Neural progenitor cell (in vitro differentiated cells): ENCODE measurements at places on chromosomes 13 and 19. TPM values are rescaled to one million over a fixed set of nuclear protein-coding genes. Genes with fewer than 3 reads are reported as not detected.

RGL3 gene
- total RNA-seq = 0.49 and 4.7 TPM in 2 replicates

C2CD4C gene
- 2.3 and 18.6 TPM in 2 replicates for total RNA-seq

ZNF30 gene
- 7.6 and 10.3 TPM in 2 replicates for total RNA-seq

RASAL3 gene
- not detected in 2 replicates for total RNA-seq

RPL13A gene
- 2,053 and 3,348 TPM in 2 replicates for total RNA-seq

IGFL2 gene
- total RNA-seq = not detected in 2 replicates

UQCR11 gene
- 37.4 and 51.4 TPM in 2 replicates for total RNA-seq

NBEA gene
- total RNA-seq = 23.5 and 31.0 TPM in 2 replicates

LRRC4B gene
- total RNA-seq = 12.0 and 54.6 TPM in 2 replicates

CAPS gene
- 2.2 and 12.4 TPM in 2 replicates for total RNA-seq

EEF1AKMT1 gene
- 12.3 and 13.3 TPM in 2 replicates for total RNA-seq

SHANK1 gene
- total RNA-seq = 1.4 and 2.3 TPM in 2 replicates

ZIC5 gene
- 29.0 and 35.7 TPM in 2 replicates for total RNA-seq

ANGPTL4 gene
- total RNA-seq = 1.9 TPM in 1 of 2 replicates, not detected in the other

TSSK6 gene
- 4.6 and 7.0 TPM in 2 replicates for total RNA-seq

TNFRSF19 gene
- 21.4 and 31.7 TPM in 2 replicates for total RNA-seq

ZNF442 gene
- total RNA-seq = 6.0 and 14.9 TPM in 2 replicates

ZNF471 gene
- 1.4 and 1.9 TPM in 2 replicates for total RNA-seq

C19orf85 gene
- not detected in 2 replicates for total RNA-seq

TMEM86B gene
- 1.4 and 3.3 TPM in 2 replicates for total RNA-seq

GIPR gene
- not detected in 2 replicates for total RNA-seq

TEX29 gene
- total RNA-seq = 0.65 TPM in 1 of 2 replicates, not detected in the other
